Hematopoietic multipotent progenitor cell treated with erythropoietin and hydrocortisone succinate and interleukin-3 and kit ligand, for 4 days (in vitro differentiated cells): ENCODE measurements at places on chromosomes 3 and 15.

DNA sequence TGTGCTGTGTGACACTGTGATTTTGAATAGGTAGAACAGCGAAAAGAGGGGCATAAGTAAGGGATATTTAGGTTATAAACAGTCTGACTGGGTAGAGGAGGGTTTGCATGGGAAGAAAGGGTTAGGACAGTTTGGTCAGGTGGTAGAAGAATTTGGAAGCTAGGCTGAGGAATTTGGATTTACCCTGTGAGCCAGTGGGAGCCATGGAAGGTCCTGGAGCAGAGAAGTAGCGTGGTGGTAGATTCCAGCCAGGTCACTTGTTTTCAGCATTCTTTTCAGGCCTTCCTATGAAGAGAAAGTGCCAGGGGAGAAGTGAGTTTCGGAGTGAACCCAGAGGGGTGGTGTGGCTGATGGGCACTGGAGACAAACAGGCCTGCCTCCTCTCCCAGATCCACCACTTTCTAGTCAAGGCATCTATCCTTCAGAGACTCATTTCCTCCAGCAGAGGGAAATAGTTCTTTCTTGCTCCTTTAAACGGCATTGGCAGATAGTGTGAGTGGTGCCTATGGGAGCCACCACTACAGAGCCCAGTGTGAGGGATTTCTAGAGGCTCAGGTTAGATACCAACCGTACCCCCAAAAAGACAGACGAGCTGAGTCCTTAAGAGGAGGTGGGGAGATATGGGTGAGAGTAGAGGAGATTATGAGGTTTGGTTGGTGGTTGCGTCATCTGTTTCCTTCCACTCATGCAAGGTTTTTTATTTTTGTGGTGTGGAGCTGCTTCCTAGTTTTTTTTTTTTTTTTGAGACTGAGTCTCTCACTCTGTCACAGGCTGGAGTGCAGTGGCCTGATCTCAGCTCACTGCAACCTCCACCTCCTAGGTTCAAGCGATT, 21.2 kb downstream of the PXK start:
- DNase-seq: peak; percentile 91

- DNase-seq: no peak
Measured at GRCh38 chr15:45133561-45133920, 3.7 kb downstream of the DUOX1 start.

DNA sequence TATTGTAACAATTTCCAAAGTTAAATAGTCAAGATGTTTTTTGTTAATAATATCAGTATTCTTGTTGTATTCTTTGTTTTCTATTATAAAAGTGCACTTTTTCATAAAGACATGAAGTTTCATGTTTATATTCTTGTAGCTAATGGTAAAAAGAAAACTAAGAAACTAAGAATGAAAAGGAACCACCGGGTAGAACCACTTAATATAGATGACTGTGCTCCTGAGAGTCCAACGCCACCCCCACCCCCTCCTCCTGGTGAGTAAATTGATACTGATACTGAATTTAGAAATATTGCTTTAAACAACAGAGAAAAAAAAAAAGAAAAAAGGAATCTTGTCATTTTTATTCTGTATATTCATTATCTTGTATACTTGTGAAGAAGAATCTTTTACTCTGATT, 13.4 kb downstream of the DHFR2 start:
- no peak for DNase-seq

DNA sequence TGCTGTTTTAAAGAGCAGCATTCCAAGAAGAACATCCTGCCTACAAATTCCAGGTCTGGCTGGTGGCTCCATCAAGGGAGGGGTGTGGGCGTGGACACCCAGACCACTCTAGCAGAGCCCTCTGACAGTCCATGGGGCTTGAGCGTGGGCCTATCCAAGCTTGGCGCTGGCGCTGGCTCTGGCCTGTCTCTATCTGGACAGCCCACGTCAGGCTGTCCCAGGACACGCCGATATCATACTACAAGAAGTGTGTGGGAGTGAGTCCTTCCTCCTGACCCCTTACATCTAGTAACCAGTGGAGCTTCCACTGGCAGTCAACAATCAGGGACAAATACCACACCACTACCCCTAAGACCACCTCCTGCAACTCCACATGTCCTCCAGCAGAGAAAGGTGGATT, 17.1 kb upstream of the DUSP7 start:
- no peak for DNase-seq

- DNase-seq: no peak
Measured at GRCh38 chr3:186925826-186926225, 4.5 kb upstream of the ST6GAL1 start.

- no peak for DNase-seq
Measured at GRCh38 chr3:192883512-192883911, 34.1 kb downstream of the MB21D2 start.

DNA sequence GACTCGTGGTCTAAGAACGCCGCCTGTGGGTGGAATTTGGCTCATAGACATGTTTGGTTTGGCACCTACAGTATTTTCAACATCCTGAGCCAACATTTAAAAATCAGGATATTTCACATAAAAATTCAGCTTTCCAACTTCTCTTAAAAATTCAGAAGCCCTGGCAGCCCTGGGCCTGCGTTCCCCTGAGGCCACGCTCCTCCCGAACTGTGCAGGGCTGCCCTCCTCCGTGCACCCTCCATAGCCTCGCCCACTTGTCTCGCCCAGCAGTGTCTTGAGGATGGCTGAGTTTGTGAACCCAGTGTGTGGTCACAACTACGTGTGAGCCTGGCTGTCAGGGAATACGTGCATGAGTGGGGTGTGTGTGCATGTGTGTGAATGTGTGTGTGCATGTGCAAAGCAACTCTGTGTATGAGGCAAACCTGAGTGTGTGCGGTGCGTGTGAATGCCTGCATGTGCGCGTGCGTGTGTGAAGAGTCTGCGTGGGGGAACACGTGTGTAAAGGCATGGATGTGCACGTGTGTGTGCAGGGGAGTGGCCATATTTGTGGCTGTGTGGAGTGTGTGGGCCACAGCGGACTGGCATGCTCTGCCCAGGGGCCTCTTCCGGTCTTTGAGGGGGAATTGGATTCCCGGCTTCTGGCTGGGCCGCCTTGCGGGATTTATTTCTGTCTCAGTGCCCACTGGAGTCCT, 30.9 kb downstream of the PTH1R start:
- no peak for DNase-seq

DNA sequence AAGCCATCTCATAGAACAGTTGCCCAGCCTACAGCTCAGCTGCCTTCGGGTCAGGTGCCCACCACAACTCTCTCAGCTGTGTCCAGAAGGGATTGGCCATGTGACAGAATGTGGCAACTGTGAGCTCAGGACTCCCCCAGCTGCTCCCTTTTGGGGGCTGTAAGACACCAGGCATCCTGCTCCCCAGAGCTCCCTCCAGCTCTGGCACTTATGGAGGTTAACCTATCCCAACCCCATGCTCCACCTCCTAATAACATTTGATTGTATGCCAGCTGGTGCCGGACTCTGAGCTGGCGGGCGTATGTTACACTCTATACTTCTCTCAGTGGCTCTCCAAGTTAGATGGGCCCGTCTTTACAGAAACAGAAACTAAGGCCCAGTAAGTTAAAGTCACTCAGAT, 222.8 kb downstream of the FAM43A start:
- no peak for DNase-seq

GRCh38 chr3:173653781-173654180, 256.2 kb downstream of the NLGN1 start:
- no peak for DNase-seq

- peak; percentile 78 for DNase-seq
Measured at GRCh38 chr3:59212128-59212779, 162.4 kb upstream of the CFAP20DC start.

DNA sequence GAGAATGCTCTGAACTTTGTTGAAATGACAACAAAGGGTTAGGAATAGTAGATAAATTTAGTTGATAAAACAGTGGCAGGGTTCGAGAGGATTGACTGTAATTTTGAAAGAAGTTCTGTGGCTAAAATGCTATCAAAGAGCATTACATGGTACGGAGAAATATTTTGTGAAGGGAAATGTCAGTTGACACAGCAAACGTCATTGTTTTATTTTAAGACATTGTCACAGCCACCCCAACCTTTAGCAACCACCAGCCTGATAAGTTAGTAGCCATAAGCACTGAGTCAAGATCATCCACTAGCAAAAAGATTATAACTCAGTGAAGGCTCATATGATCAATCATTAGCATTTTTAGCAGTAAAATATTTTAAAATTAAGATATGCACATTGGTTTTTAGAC, 8.7 kb upstream of the ST3GAL6 start:
- DNase-seq: no peak

DNA sequence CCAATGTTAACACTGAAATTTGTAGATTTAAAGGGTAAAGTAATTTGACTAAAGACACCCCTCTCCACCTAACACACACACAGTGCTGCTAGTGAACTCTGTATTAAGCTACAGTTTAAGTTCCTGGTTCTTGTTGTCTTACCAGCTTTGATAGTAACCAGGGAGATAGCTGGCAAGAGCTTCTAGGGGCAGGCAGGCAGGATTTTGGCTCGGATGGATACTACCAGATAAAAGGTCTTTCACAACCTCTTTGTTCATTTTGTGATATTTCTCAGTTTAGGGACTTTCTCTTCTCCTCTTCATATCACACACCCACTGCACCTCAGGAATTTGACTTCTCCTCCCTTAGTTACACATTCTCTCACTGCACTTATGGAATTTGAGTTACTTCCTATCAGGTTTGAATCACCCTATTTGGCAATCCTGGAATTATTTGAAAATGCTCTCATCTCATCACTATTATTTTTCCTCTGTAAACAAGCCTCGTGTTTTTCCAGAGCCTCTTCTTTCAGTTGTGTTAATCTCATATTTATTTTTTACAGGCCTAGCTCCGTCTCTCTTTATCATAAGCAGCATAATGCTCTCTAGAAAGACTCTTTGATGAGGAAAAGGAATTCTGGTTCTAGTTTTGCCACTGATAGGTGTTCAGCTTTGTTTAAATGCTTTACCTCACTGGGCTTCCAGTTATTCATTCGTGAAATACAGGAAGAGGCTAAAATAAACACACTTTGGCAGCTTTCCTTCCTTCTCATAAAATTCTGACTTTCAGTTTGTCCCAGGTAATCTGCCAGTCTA, 23.0 kb upstream of the CLDN1 start:
- DNase-seq: peak; percentile 91

GRCh38 chr3:42070089-42070488, 21.1 kb upstream of the TRAK1 start:
- DNase-seq: no peak

DNA sequence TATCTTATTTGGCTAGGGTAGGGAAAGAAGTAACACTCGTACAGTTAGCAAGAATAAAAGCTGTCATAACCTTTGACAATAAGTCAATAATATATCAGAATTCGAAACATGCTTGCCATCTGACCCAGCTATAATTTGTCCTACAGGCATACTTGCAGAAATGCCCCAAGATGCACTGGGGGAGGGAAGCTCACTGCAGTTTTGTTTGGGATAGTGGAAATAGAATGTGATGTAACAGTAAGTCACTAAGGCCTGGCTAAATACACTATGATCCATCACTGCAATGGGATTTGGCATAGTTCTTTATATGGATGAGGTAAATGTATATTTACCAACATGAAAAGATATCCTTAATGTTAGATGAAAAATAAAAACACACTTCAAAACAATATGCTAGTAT, 25.5 kb upstream of the TMOD3 start:
- no peak for DNase-seq

DNA sequence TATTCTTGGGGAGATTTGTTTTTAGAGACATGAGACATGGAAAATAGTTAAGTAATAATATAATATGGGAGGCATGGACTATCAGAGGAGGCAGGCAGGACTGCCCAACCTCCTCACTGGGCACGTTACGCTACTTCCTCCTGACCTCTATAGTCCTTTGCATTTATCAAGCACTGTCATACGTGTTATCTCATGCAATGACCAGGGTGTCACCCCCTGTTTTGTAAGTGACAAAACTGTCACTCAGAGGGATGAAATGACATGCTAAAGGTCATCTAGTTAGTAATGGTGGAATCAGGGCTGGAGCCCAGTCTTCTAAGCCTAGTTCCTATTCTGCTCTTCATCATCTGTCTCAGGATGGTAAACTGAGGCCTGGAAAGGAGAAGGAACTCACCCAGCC, 66.7 kb downstream of the ST6GAL1 start:
- DNase-seq: peak; percentile 65

DNA sequence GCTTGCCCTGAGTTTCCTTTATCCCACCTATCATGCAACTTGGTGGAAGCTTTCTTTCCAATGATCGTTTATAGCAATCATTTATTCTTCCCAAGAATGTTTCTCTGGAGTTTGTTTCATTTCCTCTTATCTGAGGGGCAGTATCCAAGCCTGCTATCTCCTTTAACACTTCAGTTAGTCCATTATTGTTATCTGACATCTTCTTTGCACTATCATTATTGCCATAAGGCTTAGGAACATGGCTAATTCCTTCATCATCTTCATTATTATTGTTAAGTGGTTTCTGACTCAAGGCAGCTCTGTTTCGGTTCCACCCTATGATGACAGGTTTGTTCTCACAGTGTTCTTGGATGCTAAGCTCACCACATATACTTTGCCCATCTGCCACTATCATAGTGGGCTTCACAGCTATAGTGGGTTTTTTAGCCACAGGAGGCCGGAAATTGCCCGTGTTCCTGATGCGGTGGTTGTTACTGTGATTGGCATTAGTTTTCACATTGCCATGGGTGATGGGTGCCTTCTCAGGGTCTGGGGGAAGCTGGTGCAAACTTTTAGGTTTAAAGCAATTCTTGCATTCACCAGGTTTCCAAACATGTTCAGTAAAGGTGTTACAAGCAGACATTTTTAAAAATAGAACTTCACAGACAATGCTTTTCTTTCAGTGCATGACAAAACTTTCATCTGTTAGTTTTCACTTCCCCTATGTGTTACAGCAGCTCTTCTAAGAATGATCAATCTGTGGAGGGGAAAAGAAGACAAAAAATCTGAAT, 110.6 kb upstream of the TSPAN3 start:
- no peak for DNase-seq

- DNase-seq: no peak
Measured at GRCh38 chr3:114626751-114627150, 332.9 kb downstream of the TIGIT start.

DNA sequence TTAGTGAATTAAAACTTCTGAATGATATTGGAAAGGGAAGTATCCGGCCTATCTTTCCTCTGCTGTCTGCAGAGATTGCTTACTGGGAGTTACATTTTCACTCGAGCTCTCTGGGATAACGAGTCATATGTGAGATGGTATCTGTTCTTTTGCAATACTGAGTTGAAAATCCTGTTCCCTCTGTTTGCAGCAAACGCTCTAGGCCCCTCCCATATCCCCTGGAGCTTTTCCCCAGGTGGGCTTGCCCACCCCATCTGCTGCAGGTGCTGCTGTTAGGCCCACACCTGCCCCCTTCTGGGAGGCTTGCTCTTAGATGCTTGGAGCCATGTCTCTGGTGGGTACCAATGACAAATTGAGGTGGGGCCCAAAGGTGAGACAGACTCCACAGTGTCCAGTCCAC, 42.7 kb upstream of the MTMR10 start:
- DNase-seq: no peak

- no peak for DNase-seq
Measured at GRCh38 chr3:37946531-37946889, 44.1 kb upstream of the VILL start.

GRCh38 chr3:152122851-152123250, 145.9 kb upstream of the MBNL1 start:
- DNase-seq: no peak

- DNase-seq: no peak
Measured at GRCh38 chr3:52429779-52430415, 15.0 kb downstream of the SEMA3G start.
